ENCODE measurements at places on chromosomes 5 and 9.

DNA sequence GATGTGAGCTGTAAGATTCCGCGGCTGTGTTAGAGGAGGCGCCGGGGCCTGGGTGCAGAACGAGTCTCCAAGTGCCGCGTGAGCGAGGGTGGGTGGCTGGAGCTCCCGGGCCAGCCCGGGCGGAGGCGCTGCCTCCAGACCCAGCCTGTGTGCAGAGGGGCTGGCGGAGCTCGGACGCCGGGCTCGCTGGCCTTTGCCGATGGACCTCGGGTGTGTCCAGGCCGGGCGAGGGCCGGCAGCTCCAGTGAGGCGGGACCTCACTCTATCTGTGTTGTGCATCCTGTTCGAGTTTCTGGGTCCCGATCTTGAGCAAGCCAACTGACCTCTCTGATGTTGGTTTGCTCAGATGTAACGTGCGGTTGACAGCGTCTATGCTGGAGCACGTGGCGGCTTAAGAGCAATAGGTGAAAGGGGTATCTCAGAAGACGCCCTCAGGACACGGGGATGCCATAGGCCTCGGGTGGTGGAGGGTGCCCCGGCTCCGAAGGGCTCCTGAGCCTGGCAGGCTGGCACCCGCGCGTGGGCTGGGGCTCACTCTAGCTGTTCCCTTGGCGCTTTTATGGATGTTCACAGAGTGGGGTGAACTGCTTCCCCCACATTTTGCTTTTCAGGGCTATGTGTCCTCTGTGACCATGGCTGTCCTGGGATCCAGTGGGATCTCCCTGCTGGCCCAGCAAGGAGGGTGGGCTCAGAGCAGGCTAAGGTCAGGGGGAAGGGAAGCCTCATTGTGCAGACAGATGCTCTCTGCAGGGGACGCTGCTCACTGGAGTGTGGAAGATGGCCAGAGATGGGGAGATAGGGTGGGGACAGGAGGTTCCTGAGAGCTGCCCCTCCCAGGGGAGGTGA lies 69.8 kb downstream of the MRPL36 start:
- no peak for DNase-seq

DNA sequence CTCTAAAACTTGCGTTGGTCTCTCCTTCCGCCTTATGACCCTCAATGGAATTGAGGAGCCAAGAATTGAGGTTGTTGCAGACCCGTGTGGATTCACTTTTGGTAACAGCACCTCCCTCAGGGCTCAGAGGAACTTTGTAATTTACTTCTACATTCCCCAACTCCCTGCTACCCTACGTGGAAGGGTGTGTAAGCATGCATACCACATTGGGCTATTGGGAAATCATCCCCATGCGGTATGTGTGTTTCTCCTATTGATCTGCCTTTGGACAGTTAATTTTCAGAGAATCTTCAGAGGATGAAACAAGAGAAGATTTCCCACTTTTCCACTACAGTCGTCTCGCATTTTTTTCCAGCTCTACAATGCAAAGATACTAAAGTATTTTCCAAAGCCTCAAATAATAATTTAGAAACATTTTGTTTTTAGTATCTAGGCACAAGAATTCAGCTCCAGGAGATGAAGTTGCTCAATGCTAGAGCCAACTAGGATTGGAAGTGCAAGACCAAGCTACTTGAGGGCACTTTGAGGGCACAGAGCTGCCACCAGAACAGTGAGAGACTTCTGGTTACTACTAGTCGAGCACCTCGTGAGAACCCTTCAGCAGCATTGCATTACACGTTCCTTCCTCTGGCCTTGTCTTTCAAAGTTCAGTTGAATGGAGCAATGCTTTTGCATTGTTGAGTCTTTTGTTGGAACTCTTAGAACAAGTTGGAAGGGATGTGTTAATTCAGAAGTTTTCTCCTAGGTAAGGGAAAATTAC lies 3.4 kb downstream of the C1QTNF3 start:
- no peak for DNase-seq

DNA sequence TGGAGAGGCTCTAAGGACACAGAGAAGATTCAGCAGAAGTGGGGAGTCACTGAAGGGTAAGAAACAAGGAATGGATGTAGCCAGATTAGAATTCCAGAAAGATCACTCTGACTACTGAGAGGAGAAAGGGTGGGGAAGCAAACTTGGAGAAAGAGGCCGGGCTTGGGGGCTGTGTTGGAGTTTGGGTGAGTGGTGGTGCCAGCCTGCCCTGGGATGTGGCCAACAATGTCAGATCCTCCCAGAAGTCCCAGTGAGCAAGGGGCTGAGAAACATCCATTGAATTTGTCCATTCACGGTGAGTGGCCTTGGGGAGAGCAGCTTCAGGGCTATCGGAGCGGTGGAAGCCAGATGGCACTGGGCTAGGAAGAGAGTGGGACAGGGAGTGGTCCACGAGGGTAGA lies 60.4 kb downstream of the COL15A1 start:
- no peak for DNase-seq

- no peak for DNase-seq
Observed at GRCh38 chr5:133287500-133287899, 235.7 kb downstream of the HSPA4 start.

- DNase-seq = no peak
Observed at GRCh38 chr9:89789922-89790510, 185.2 kb downstream of the GADD45G start.

GRCh38 chr5:100026606-100027005 lies 508.6 kb upstream of the FAM174A start:
- DNase-seq = no peak

DNA sequence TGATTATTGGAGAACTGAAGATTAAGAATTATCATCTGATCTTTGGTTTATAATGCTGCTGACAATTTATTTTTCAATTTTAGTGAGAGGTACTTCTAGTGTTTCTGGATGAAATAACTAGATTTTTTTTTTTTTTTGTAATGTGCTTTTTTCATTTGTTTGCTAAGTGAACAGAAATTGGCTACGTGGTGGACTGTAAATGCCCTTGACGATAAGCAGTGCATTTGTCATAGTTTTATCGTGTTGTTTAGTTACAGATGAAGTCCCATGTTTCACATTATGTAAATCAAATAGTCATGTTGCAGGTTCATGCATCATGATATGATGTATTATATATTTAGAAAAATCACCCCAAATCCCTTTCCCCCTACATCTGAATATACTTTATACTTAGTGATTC lies 81.0 kb downstream of the ADAMTS19 start:
- DNase-seq = no peak

GRCh38 chr9:135221951-135222631 lies 134.6 kb downstream of the OLFM1 start:
- peak; percentile 34 for DNase-seq

DNA sequence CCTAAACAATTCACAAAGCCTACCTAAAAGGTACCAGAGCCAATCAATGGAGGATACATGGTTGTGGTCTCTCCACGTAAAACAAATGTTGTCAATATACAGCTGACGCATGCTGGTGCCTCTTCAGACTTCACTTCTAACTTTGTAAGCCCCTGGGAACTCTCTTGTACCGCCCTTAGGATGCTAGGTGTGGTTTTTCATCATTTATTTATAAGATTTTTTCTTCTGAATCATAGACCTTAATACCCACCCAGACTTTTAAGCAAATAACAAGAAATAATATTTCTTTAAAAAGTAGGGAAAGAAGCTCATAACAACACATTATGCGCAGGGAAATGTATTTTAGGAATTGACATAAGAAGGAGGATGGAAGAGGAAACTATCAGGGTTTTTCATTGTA lies 33.0 kb downstream of the SSBP2 start:
- DNase-seq = no peak

- peak; percentile 4 for DNase-seq
Observed at GRCh38 chr5:123696921-123697341, 185.0 kb downstream of the CSNK1G3 start.

DNA sequence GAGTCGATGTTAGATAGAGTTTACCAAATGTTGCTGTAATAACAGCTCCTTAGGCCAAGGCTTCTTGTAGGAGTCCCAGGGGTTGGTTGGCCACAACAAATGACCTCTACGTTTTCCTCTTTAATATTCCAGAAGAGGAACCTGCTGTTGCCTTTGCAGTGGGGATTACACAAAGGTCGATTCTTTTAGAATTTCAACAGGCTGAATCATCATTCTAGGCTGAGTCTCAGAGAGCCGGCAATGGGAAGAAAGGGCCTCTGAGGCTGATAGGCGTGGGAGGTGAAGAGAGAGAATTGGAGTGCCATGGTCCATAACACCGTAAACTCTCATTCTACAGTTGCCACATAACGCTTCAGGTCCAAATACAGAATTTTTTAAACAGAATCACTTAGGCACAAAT lies 405.9 kb upstream of the DAP start:
- DNase-seq = no peak

DNA sequence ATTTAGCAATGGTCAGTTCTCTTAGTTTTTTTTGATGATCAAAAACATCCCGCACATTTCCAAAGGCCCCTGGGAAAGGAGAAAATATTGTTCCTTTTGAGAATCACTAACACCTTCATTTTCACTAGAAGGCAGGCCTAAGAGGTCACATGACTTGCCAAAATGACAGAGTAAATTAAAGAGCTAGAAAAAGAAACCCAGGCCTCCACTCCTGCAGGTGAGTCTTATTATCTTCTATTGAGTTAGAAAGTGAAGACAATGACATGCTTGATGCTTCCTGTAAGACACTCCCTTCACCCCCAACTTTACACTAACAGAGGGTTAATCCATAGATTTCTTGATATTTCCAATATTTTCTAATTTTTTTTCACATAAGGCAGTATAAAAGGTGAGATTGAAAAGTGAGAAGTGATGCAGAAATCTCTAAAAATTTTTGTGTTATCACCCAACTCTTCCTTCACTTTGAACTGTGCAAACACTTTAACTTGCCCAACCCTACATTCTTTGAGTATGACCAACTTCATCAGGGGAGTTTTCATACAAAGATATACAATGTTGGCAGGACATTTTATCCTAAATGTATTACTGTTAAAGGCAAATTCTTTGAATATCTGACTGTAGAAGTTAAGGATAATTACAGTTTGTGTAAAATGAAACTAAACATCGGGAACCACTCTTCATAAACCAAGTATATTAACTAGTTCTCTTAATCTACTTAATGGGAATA lies 57.1 kb downstream of the SUB1 start:
- no peak for DNase-seq

GRCh38 chr9:89675058-89675742 lies 70.4 kb downstream of the GADD45G start:
- peak; percentile 89 for DNase-seq

- DNase-seq = peak; percentile 32
Observed at GRCh38 chr5:55691265-55692105, 20.6 kb downstream of the SLC38A9 start.

DNA sequence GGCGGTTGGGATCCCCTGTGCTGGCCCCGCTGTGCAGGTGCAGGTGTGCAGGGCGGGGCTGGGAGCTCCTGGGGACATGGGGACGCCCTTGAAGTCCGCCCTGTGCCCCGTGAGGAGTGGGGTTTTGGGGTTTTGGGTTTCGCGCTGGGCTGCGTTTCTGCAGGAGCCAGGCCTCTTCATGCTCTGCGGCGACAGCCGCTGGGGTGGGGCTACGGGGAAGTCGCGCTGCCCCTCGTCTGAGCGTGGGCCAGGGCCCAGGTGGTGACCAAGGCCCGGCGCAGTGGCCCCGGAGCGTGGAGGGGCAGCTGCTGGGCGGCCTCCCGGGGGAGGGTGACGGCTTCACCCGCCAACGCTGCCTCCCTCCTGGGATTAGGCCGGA lies 47.8 kb upstream of the IRX4 start:
- DNase-seq = peak; percentile 28

DNA sequence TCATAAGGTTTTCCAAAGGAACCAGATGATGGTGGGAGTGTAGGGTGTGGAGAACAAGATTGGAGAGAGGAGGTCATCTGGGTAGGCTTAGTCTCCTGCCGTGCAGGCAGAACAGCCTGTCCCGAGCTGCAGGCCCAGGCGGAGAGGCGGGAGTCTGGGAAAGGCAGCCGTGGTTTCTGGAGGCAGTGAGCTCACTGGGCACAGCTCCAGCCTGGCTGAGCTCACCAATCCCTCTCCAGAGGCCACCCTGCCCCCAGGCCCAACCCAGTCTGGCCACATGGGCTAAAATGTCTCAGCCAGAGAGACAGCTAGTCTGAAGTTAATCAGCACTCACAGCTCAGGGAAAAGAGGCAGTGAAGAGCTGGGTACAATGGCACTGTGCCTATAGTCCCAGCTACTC lies 12.3 kb downstream of the P4HA2 start:
- DNase-seq = no peak

DNA sequence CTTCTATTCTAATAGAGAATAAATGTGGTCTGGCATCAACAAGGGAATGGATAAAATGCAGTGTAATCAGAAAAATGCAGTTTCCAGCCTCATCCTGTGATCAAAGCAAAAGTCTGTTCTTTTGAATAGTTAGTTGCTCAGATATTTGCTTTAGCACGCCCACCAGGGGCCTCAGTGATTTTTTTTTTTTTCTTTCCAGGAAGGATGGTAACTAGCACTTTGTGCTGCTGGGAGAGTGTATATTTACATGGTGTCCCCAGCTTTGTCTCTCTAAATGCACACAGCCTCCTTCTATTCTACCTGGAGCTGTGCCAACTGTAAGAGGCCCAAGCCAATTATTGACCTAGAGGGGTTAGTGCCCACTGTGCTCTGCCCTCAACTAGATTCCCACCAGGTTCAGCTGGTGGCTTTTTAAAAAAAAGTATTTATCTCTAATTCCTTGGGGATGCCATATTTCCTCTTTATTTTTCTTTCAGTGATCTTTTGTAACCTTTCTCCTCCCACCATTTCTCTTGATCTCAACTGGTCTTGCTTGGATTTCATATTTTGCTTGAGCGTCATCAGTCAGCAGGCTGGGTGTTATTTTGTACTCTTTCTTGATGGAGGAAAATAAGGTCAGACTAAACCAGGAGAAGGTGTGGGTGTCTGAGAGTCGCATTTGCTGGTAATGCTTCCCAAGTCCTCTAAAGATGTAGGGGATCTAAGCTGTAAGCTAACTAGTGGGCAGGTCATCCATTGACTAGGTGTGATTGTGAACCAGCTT lies 193.0 kb upstream of the C9orf72 start:
- DNase-seq = no peak

DNA sequence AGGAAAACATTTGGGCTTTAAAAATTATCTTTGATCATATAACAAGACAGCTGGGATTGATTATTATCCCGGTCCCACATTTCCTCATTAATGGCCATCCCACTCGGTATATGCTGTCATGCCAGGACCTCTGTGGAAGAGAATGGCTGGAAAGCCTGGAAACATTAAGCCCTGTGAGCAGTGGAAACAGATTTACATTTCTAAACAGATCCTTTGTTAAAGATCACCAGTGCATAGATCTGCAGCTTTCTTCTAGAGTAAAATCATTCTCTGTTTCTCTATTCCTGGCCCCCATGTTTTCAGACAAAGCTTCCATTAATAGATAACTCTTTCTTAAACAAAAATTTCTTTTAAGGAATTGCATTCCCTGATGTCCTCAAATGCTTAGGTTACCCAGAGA lies 152.2 kb downstream of the CAVIN4 start:
- DNase-seq = no peak

- DNase-seq = no peak
Observed at GRCh38 chr9:86766912-86767311, 180.4 kb downstream of the GAS1 start.

DNA sequence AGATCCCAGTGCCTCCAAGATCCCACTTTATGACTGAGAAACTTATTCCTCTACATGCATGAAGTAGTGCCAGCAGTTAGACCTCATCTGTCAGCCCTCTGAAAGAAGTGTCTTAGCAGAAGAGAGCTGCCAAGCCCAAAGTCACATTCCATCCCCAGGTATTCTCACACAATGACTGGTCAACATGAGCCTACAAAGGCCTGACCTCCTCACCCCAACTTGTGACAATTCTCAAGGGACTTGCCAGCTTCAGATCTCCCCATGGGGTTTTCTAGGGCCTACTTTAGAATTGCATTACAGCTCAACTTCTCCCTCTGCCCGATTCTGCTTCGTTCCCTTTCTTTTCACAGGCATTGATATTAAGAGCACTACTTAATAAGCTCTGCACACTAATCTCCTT lies 393.8 kb upstream of the SLC30A5 start:
- DNase-seq = no peak

- no peak for DNase-seq
Observed at GRCh38 chr5:114184006-114184405, 177.9 kb upstream of the KCNN2 start.

Measured in NCI-H345 (cell line).